HS-5 (cell line): ENCODE measurements at places on chromosomes 4 and X.

DNA sequence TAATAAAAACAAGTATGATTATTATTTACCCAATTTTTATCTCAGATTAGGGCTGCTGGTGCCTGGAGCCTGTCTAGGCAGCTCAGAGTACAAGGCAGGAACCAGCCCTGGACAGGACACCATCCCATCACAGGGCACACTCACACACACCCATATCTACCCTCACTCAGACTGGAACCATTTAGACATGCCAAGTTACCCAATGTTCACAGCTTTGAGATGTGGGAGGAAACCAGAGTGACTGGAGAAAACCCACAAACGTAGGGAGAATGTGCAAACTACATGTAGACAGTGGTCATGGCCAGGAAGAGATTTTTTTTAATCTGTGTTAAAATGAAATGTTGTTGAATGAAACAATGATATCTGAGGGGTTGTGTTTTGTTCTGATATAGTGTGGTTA, 35.7 kb upstream of the ADGRA3 start:
- no peak for DNase-seq

GRCh38 chr4:33536898-33537297, 2707.4 kb downstream of the ARAP2 start:
- DNase-seq, result no peak

DNA sequence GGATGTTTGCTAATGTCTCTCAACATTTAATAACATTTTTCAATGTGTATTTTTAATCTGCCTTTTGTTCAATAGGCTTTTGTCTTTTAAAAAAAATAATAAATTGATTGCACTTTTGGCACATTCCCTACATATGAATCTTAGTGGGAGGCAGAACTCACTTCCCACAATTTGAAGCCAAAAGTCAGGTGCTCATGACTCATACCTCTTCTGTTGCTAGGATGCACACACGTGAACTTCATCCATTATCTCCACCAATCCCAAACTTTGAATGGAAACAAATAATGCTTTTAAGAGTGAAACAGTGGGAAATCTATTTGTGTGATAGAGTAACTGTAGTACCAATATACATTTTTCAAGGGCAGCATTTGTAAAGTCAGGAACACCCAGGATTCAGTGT, 260.5 kb downstream of the IQCM start:
- no peak for DNase-seq

- DNase-seq, result no peak
These were observed 40.0 kb upstream of the APLN start for GRCh38 chrX:129694805-129695204.

DNA sequence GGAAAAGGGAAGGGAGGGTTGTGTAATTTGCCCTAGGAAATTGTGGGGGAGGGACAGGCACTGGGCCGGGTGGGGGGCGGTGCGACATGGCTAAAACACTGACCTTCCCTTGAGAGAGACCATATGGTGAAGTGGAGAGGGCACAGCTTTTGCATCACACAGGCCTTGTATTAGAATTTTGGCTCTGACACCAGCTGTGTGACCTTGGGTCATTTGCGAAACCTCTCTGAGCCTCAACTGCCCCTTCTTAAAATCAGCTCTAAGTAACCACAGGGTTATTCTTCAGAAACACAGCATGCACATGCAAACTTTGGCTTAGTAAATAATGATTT, 25.8 kb downstream of the PDGFRA start:
- DNase-seq, result no peak

- no peak for DNase-seq
These were observed 32.9 kb upstream of the SPRY1 start for GRCh38 chr4:123363729-123364128.

- no peak for DNase-seq
These were observed 39.4 kb downstream of the ARFIP1 start for GRCh38 chr4:152819026-152819645.

DNA sequence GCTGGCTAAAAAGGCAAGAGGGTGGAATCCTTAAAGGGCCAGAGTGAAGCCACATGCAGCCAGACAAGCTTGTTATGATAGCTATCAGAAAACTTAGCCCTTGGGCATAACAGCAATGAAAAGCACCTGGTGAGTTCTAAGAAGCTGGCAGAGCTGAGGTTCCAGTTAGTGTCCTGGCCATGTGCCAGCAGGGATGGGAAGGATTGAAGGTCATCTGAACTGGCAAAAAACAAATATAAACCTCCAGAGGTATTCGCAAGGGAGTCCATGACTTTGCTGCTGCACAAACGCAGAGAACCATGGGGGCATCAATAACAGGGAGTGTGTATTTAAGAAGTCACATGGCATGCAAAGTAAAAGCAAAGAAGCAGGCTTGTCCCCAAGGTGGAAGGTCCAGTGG, 208.9 kb downstream of the FAM47A start:
- no peak for DNase-seq

DNA sequence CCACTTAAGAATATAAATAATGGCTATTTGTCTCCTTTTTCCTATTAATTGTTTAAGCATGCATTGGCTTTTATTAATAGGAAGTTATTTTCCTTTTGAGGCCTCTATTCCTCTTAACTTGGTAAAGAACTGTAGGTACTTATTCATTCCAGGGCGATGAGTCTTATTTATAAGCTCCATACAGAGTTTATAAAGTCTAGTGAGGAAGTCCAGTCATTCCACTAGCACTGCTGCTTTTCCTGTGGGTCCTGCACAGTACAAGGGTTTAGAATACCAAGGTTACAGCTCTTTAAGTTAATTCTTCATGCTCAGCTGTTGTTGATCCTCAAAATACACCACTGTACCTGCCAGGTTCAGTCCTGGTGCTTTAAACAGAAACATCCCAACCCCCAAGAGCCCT, 28.5 kb upstream of the WNK3 start:
- no peak for DNase-seq

GRCh38 chrX:51568586-51568985, 50.1 kb downstream of the CENPVL3 start:
- DNase-seq, result peak; percentile 47

GRCh38 chr4:177376024-177376423, 66.2 kb downstream of the AGA start:
- no peak for DNase-seq

- no peak for DNase-seq
These were observed 50.3 kb downstream of the STPG2 start for GRCh38 chr4:98092833-98093439.

DNA sequence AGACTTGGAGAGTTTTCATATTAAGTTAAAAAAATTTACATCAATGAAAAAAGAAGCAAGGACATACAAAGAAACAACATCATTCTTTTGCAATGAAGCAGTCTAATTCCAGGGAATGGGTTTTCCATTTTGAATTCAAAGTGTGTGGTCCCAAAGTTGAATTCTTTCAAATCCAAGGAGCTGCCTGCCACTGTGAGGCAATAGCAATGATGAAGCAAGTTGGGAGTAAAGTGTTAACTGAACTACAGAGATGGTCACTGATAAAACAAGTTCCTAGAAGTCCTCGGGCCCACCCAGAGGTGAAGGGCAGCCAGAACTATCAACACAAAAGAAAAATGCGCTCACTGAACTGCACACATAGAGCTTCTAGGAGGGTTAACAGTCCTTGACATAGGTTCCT, 115.9 kb downstream of the RAB28 start:
- no peak for DNase-seq

GRCh38 chr4:183758758-183759447, 99.8 kb downstream of the TRAPPC11 start:
- no peak for DNase-seq

DNA sequence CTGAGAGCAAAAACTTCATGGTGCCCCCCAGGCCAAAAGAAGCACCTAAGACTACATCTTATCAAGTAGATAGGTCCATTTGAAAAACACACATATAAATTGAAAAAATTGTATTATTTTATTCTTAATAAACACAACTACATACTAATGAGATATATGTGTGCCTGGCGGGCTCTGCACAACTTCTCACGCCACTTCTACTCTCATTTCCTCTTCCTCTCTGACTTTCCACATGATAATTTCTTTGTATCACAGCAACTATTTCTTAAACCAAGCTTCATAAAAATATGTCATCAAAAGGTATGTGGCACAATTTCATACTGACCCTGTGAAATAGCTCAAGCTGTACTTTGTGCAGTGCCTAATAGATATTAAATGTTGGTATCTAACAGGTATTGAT, 10.7 kb upstream of the NPY2R start:
- no peak for DNase-seq

DNA sequence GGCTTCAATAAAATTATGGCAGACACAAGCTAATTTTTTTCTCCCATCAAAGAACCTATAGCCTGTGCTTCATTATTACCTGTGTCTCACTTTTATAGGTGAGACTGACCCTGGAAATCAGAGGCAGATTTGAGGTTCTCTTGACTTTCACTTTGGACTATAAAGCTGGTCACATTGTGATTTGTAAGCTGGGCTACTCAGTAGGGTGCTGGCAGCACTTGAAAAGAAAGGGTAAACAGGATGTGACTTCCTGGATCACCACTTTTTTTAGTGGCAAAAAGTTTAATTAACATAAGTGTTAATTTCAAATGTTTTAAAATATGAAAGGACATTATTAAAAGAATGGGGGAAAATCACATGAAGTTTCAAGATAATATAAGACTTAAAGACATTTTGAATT, 50.6 kb upstream of the GATB start:
- no peak for DNase-seq

DNA sequence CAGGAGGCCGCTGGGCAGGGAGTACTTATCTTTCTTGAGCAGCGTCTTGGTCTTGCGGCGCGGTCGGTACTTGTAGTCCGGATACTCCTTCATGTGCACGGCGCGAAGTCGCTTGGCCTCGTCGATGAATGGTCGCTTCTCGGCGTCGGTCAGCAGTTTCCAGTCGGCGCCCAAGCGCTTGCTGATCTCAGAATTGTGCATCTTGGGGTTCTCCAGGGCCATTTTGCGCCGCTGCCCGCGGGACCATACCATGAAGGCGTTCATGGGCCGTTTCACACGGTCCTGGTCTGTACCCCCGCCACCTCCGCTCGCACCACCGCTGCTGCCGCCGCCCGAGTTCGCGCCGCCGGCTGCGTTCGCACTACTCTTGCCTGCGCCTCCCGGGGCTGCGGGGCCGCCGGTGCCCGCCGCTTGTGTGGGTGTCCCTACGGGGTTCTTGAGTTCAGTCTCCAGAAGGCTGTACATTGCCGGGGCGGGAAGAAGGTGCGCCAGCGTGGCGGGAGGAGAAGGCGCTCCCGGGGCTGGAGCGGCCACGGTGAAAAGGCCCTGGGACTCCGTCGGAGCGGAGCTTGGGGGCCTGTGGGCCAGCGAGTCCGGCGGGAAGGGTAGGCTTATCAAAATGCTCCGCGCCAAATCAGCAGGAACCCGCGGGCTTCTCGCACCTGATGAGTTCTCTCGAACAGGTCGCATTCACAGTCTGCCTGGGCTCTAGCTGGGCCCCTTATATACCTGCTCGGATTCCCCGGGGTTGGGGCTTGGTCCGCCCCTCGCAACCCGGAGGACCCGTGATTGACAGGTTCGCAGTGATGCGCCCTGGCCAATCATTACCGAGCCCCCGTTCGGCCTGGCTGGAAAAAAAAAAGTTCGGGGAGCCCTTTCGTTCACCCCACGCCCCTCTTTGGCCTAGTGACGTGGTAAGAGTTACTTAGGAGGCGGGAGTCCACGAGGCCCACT, at the start of gene SOX3:
TSS of gene SOX3 (minus strand) at position 699 of the 954 bp plus-strand sequence. CDS start at position 690, 9 bp downstream.
- DNase-seq, result no peak

GRCh38 chr4:42824278-42824977, 68.1 kb upstream of the GRXCR1 start:
- no peak for DNase-seq
